ENCODE measurements at places on chromosomes 6 and 20.
A peak's percentile ranks its signal among the peaks of the same experiment; 100 is the strongest.

DNA sequence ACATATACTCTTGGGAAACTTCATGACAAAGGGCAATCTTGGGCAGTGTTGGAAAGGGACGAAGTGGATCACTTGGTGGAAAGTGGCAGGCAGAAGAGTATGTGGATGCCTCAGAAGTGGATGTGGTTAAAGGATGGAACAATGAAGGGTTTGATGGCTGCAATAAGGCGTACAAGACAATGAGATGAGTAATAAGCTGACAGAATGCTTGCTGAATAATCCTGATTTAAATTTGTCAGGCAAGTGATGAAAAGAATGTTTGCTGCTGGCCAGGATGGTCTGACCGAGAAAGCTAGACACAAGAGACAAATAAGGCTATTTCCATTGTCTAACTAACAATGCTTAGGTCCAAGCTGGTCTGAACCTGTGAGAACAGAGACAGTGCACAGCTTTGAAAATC is 61.6 kb upstream of the CEP85L start:
- DNase-seq = no peak

GRCh38 chr20:62258499-62259293 is 20.4 kb downstream of the OSBPL2 start:
- DNase-seq = no peak

DNA sequence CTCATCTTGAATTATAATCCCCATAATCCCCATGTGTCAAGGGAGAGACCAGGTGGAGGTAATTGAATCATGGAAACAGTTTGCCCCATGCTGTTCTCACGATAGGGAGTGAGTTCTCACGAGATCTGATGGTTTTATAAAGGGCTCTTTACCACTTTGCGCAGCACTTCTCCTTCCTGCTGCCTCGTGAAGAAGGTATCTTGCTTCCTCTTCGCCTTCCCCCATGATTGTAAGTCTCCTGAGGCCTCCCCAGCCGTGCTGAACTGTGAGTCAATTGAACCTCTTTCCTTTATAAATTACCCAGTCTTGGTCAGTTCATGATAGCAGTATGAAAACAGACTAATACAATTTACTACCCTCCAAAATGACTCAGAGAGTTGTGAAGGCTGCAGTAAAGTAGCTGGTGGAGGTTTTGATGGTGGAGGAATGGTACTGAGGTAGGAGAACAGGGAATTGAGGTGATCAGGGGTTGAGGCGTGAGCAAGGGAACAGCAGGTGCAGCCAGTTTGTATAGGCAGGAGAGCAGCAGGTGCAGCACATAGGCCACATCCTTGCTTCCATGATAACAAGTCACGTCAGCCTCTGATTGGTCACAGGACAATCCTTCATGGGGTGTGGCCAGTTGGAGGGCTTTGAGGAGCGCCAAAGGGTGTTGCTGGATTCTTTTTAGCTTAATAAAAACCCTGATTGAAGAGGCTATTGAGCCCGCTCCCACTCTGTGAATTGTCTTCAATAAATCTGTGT is 150.0 kb downstream of the CDC5L start:
- DNase-seq = no peak

GRCh38 chr6:76230711-76231110 is 158.2 kb upstream of the IMPG1 start:
- no peak for DNase-seq

DNA sequence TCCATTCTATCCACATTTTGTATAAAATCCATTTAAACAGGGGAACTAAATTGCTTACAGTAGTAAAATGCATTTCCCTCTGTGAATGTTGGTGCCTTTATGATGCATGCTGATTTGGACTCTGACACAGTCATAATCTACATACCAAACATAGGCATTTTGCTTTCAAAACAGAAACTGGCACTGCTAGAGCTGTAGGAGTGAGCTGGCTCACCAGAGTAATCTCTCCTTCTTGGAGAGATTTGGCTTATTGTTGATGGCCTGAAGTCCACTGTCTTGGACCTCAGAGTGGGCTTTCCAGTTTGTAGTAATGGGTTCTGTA is 363.2 kb upstream of the FLRT3 start:
- no peak for DNase-seq

DNA sequence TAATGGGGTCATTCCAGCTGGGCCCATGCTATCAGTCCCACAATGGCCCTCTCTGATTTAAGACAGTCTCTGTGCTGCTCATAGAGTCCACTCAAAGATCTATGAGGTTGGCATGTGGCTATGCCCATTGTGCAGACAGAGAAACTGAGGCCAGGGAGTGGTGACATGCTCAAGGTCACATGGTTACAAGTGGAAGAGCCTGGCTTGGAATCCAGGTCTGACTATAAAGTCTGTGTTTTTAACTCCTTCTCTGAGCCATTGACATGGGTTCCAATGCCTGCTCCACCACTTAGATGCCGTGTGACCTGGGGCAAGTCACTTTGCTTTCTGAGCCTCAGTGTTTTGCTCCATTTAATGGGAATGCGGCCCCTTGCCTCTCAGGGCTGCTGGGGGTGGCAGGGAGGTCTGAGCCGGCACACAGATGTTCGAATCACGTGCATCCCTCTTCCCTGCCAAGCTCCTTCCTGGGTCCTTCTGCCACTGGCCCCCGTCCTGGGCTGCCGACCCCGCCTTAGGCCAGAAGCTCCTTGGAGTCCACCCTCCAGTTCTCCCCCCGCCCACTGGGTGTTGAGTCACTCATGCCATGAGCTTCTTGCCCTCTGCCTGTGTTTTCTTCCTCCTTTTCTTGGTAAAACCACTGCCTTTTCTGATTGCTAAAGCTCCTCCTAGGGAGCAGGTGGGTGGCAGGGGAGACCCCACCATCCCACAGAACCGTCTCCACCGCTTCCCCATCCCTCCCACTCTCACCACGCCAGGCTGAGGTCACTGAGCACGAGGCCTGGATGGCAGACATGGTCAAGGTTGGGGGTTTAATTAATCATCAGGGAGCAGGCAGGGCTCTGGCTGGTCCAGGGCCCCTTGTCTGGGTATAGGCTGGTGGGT is 35.7 kb downstream of the CEBPB start:
- DNase-seq = no peak

GRCh38 chr20:46544576-46544975 is 5.9 kb downstream of the OCSTAMP start:
- no peak for DNase-seq

GRCh38 chr20:13913131-13913530 is 77.3 kb downstream of the SEL1L2 start:
- no peak for DNase-seq

- DNase-seq = no peak
These were observed 9.3 kb downstream of the PSMA7 start for GRCh38 chr20:62133864-62134263.

- DNase-seq = peak; percentile 21
These were observed 435 bp downstream of the CENPB start for GRCh38 chr20:3786126-3786484.

DNA sequence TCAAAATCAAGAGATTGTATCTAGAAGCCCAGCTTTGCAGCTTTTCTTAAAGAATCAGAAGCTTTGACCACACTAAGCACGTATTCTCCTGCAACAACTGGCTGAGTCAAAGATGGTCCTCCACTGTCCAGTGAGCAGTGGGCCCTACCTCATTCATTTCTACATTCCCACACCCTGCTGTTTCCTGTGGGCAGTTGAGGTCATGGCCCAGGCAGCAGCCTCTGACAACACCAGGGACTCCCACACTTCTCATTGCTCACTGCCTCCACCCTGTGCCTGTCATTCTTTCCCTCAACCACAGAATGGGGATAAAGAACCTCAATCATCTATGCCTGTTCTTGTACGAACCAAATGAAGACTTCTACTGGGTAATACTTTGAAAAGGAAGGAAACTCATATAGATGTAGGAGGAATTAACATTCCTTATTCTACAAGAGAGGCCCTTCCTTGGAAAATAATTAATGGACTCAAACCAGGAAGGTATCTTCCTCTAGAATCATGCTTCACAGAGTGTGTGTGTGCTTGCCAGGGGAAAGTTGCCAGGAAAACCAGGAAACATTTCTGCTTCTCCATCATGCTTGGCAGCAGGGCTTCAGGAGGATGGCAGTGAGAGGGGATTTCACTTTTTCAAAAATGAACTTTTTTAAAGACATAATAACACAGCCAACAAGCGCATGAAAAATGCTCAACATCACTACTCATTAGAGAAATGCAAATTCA is 191.7 kb upstream of the RIN2 start:
- DNase-seq = no peak

DNA sequence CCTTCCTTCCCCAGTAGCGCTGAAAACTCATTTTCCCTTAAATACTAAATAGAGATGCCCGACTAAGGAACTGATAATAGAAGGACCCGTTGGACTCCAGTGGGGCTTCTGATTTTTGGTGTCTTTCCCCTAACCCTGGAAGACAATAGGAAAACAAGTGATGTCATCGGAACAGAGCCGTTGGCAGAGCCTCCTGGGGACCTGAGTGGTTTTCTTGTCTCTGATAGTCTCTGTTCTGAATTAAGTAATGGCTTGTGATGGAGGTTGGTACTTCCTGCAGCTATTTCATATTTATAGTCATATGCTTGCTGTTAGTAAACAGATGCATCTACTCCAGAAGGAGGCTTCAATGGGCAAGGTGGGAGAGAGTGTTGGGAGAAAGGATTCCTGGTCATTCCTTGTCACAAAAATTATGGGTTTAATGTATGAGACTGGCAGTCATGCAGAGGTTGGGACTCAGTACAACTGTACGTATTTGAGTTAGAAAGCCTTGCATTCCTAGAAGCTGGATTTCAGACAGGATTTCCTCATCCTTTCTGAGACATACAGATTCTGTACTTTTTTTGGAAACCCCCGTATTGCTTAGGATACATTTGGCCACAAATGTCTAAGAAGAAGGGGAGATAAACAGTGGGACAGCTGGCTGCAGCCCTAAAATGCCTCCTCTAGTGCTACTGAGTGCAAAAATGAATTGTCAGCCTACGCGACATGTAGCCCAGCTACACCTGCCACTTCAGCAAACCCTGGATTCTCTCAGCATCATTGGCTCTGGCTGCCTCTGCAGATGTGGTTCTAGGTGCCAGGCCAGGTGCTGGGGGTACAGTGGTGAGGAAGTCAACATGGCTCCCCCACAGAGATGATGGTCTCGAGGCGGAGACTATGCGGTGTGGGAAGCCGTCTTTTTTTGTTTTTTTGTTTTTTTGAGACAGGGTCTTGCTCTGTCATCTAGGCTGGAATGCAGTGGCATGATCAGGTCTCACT is 38.1 kb downstream of the CDS2 start:
- no peak for DNase-seq

DNA sequence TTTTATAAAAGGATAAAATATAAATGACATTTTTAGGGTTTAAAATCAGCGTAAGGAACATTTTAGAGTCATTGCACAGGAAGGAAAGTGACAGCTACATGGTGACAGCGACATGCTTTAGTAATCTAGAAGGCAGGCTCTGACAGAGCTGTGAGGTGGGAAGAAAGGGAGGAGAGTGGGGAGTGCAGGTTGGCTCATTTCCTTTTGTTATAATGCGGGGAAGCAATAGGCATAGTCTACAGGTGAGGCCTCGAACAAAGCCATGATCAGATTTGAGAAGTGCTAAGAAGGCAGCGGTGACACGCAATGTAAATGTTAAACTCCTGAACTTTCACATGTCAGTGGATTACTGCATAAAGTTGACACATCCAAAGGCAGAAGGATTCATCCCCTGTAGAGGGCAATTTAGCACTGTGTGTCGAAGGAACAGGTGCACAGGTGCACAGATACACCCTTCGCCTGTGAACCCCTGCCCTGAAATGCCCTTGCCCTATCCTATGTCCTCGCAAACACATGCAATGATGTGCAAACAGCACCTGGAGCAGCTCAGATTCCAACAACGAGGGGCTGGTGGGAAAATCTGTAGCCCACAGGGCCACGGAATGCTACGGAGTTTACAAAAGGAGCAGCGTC is 32.4 kb upstream of the SMOC2 start:
- DNase-seq = no peak

- DNase-seq = no peak
These were observed 69.8 kb upstream of the FAM184A start for GRCh38 chr6:119148098-119148824.

DNA sequence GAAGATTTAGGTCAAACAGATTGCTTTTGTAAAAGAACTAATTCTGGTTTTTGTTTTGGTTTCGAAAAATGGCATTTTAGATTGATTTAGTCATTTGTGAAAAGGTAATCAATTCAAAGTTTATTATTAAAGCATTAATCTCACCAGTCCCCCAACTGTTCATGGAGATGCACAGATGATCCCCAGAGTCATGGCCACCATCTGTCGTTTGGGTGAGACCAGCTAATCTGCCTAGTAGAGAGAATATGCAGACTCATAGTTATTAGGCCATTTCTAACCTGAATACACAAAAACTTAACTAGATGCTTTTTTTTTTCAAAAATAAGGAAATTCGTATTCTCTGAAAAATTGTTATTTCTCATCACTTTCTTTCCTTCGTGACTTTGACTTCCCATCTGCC is 58.1 kb downstream of the C6orf58 start:
- DNase-seq = no peak

- no peak for DNase-seq
These were observed 1.2 kb downstream of the TPD52L1 start for GRCh38 chr6:125154761-125155135.
